ENCODE measurements at places on chromosomes 16 and 17. TPM values are rescaled to one million over a fixed set of nuclear protein-coding genes. Genes with fewer than 3 reads are reported as not detected.

The MYLK3 gene
- 0.19 TPM for total RNA-seq

The HOXB6 gene
- 0.28 TPM for total RNA-seq

The TBC1D3K gene
- not detected for total RNA-seq

The CHST4 gene
- not detected for total RNA-seq

The NDRG4 gene
- total RNA-seq = 7.3 TPM

The CDH13 gene
- 141 TPM for total RNA-seq

The APOBR gene
- total RNA-seq = not detected

The DNAAF8 gene
- total RNA-seq = 2.8 TPM

The INCA1 gene
- total RNA-seq = 0.28 TPM

The MYO15B gene
- 1.2 TPM for total RNA-seq

The NLRP1 gene
- total RNA-seq = 31.8 TPM

The TBX21 gene
- not detected for total RNA-seq

The ADAD2 gene
- total RNA-seq = not detected

The CRYM gene
- total RNA-seq = 0.28 TPM

The CDH8 gene
- 3.4 TPM for total RNA-seq

The EME1 gene
- 3.7 TPM for total RNA-seq

The TMEM235 gene
- not detected for total RNA-seq

The CRISPLD2 gene
- 3.3 TPM for total RNA-seq

The OR1F1 gene
- total RNA-seq = not detected

The CCL22 gene
- not detected for total RNA-seq

The AIPL1 gene
- 0.19 TPM for total RNA-seq

The TP53TG3E gene
- not detected for total RNA-seq

The VTN gene
- 0.19 TPM for total RNA-seq

The TBC1D3L gene
- total RNA-seq = 3.4 TPM

The ST6GALNAC2 gene
- total RNA-seq = 0.96 TPM

The RUSF1 gene
- 47.0 TPM for total RNA-seq

The KRTAP16-1 gene
- total RNA-seq = not detected

The PDIA2 gene
- total RNA-seq = not detected

The COPRS gene
- 121 TPM for total RNA-seq

The LRRC75A gene
- total RNA-seq = 1.1 TPM

The ACSM2A gene
- total RNA-seq = not detected

The NTN1 gene
- total RNA-seq = 0.28 TPM

The LLGL2 gene
- total RNA-seq = 0.58 TPM

The CORO1A gene
- 0.28 TPM for total RNA-seq

The C16orf95 gene
- total RNA-seq = 4.8 TPM

Measured in regular cardiac myocyte (primary cell).